ENCODE measurements at places on chromosomes 6 and 20.

DNA sequence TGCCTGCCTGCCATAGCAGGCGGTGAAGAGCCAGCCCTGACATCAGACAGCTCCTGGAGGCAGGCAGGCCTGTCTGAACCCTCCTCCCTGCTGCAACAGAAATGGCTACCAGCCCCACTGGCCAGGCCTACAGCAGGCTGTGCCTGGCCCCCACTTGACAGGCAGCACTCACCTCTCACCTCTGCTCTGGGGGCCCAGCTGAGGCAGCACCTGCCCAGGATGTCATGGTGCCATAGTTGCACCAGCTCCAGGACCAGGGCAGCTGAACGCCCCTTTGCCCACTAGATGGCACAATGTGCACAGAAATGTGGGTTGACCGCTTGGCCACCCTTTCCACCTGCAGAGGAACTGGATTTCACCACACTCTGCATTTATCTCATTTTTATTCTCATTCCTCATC lies 30.6 kb downstream of the MRPL14 start:
- H3K27ac ChIP-seq = no peak overlapping the region
- no peak overlapping the region for H3K4me3 ChIP-seq
- H3K27me3 ChIP-seq = no peaks in the 10 kb centered on the region
- DNase-seq = peak; percentile 70
- H3K36me3 ChIP-seq = no peaks in the 10 kb centered on the region

DNA sequence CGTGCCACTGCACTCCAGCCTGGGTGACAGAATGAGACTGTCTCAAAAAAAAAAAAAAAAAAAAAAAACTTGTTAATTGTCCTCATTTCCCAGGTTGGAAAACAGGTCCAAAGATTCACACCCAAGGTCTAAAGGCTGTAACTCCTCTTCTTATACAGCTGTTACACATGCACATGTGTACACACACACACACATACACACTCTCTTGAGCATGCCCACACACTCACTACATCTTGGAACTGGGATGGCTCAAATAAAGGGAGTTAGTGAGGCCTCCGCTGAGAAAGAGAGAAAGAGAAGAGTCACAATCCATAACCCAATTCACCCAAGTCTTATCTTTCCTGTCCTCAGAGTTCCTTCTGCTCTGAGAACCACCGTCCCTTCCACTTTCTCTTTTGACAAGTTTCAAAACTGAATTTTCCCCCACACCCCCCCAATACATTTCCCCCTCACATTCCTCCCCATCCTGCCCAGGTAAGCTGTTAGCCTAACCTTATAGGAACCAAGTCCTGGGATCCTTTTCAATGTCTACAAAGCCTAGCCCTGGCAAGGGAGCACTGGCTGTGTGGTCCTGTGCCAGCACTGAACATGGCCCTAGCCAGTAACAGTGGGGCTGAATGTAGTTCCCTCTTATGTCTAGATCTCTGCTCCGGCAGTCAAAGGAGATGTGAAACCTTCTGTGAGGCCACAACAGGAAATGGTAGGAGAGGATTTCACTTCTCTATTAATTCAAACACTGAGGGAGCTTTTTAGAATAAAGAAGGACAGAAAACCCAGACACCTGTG lies 3.2 kb upstream of the HLA-DMB start:
- DNase-seq = no peak
- H3K4me1 ChIP-seq = no peaks in the 10 kb centered on the region
- no peaks in the 10 kb centered on the region for H3K27me3 ChIP-seq

- H3K4me1 ChIP-seq = no peaks in the 10 kb centered on the region
- peak overlapping the region; percentile 86 for H3K27ac ChIP-seq
- peak; percentile 69 for DNase-seq
- H3K36me3 ChIP-seq = no peaks in the 10 kb centered on the region
- no peaks in the 10 kb centered on the region for H3K27me3 ChIP-seq
These were observed 4.6 kb downstream of the HLA-DPB1 start for GRCh38 chr6:33080127-33081089.

DNA sequence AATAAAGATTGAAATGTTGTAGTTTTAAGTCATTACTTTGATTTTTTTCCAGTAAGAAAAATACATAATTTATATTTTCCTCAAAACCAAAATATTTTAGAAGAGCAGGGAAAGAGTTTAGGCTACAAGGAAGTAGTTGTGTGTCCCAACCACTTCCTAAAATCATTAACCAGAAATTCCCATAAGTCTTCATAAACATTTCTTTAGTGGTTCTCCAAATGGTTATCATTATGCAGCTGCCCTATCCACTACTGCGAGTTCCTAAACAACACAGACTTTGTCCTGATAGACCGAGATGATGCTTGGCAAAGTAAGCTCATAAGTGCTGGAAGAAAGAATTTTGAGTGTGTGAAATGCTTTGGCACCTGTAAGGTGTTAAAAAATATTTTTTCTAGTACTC lies 93.6 kb downstream of the ARMC2 start:
- peaks cover 18% of the 10 kb centered on the region for H3K4me1 ChIP-seq
- no peak for DNase-seq
- H3K36me3 ChIP-seq = no peaks in the 10 kb centered on the region
- H3K27ac ChIP-seq = no peak overlapping the region

DNA sequence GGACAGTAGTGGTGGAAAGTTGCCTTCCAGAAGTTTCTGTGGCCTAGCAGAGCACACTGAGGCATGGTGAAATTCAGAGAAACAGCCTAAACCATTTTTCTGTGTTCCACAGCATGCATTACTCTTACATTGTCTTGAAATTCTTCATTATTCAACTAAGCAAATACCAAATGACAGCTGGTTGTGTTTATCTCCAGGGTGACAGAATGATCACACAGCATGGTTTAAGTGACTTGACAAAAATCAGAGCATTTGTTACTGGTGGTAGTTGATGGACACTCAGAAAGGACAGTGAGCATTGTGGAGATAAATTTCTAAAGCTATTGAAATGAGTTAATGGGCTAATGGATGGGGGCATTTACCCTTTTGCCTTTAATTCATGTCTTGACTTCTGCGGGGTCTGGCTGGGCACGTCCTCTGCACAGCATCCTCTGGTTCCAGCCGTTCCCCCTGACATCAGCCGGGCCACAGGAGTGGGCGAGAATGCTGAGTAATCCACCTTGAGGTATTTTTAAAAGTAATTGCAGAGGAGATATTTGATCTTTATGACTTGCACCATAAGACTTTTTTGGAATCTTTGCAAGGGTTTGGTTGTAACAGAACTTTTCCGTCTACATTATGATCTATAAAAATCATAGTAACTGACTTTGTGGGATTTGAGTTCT lies 78.9 kb upstream of the SCP2D1 start:
- H3K27me3 ChIP-seq = no peaks in the 10 kb centered on the region
- no peak for DNase-seq
- no peaks in the 10 kb centered on the region for H3K4me1 ChIP-seq

DNA sequence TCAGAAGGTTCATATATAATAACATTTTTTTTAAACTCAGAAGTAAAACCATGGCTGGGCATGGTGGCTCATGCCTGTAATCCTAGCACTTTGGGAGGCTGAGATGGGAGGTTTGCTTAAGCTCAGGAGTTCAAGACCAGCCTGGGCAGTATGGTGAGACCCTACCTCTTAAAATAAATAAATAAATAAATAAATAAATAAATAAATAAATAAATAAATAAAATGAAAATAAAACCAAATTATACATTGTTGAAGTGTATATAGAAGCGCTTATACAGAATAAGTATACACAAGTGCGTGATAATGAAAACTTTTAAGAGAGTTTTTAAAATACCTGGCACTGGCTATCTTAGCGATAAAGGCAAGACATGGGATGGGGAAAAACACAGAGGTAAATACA lies 71.6 kb downstream of the OR2B2 start:
- H3K36me3 ChIP-seq = no peaks in the 10 kb centered on the region
- no peak overlapping the region for H3K4me3 ChIP-seq
- H3K27me3 ChIP-seq = no peaks in the 10 kb centered on the region
- H3K27ac ChIP-seq = no peak overlapping the region
- H3K4me1 ChIP-seq = peaks cover 7% of the 10 kb centered on the region

DNA sequence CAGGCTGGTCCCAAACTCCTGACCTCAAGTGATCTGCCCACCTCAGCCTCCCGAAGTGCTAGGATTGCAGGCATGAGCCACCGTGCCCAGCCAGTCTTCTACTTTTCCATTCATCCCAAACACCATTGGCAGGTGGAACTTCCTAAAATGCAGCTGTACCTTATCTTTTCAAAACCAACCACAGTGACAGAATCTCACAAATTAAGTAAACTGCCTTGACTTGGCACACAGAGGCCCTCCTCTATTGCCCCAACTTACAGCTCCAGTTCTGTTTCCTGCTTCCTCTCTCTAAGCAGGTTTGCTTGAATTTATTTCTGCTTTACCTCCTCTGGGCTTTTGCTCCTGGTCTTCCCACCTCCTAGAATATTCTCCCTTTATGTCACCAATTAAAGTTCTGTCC lies 7.6 kb downstream of the MYB start:
- H3K27me3 ChIP-seq = peaks cover 31% of the 10 kb centered on the region
- no peak for DNase-seq
- H3K27ac ChIP-seq = no peak overlapping the region
- no peak overlapping the region for H3K4me3 ChIP-seq
- no peaks in the 10 kb centered on the region for H3K36me3 ChIP-seq

Measured in breast epithelium (tissue), 4 donors.